HEK293T (cell line): ENCODE measurements at places on chromosomes 1 and 21.

DNA sequence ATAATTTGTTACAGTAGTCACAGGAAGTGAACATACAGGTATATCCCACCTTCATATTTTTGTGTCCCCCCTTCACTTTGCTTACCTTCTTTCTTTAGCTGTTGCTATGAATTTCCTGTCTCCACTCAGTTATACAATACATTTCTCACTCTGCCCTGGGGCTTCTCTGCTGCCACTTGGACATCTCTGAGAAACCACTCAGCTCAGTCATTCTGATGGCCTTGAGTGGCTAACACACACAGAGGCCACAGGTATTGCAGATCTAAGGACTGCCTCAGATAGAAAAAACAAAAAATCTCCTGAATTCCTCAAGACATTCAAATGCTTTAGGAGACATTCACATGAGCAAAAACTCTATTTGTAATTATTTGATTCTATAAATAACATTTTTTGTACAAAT lies 87.7 kb downstream of the OLFM3 start:
- no peak for DNase-seq

DNA sequence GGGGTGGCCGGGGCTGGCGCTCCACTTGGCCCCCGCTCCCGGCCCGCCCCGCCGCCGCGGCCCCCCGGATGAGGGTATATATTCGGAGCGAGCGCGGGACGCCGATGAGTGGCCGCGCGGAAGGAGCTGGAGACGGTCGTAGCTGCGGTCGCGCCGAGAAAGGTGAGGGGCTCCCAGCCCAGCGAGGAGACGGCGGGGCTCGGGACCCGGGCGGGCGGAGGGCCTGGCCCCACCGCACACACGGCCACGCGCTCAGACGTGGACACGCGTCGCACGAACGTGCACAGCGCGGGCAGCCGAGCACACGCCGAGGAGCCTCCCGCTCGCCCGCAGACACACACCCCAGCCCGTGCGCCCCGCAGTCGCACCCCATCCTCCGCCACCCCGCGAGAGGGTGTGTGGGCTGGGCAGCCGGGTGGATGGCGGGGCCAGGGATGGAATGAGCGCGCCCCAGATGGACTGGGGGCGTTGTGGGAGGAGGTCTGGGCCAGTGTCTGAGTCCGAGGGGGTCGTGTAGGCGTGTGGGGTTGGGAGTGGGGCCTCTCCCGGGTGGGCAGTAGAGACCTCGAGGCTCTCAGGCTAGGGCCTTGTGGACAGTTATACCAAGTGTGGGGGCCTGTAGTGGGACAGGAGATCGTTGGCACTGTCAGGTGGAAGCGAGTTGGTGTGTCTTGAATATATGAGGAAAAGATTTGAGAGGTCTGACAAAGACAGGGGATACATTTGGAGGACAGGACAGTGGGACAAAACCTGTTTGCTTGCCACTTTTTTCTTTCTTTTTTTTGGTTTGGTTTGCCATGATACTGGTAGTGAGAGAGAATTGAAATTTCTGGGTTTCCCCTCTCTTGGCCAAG lies at the start of gene UAP1:
Gene UAP1, plus strand, starts transcription at position 107 of the 854 bp plus-strand sequence. CDS start 4,347 bp downstream, outside the sequence.
- no peak for DNase-seq

GRCh38 chr1:72229893-72230292 lies 52.4 kb downstream of the NEGR1 start:
- no peak for DNase-seq

DNA sequence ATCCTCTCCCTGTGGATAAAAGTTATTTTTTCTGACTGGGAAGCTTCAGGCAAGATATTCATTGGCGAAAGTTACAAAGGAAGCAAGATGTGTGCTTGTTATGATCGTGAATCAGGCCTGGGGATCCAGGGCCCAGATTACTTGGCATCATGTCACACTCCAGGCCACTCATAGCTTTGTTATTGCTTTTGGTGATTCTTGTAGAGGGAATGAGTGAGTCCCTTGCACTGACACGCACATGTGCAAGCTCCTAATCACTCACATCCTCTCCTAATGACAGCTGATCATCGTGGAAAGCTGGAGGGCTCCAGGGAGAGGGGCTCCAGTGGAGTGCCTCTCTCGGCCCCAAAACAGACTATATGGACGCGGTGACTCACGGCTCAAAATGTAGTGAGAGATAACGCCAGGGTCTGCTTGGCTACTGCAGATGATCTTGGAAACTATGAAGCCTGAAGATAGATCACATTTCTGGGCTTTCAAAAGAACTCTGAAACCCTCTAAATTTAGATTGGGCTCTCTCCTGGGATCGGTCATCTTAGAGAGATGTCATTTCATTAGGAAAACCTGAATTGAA lies 481.1 kb upstream of the USP24 start:
- DNase-seq = no peak

DNA sequence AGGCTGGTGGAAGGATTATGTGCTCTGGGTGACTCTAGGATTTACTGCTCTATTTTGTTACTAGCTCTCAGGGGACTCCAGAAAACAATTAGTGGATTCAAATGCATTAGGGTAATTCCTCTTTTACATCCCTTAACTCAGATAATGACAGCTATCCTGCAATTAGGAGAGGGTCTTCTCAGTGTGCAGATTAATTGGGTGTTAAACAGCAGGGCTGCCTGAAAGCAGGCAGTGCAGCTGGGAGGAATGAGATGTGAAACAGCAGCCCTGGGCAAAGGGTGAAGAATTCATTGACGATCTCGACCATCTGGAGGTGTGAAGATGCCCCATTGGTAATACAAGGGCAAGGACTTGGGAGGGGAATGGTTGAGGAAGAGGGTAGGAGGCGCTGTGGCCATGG lies 66.1 kb downstream of the HTR6 start:
- no peak for DNase-seq

- DNase-seq = no peak
These were observed 40.9 kb upstream of the PADI1 start for GRCh38 chr1:17163789-17164666.

DNA sequence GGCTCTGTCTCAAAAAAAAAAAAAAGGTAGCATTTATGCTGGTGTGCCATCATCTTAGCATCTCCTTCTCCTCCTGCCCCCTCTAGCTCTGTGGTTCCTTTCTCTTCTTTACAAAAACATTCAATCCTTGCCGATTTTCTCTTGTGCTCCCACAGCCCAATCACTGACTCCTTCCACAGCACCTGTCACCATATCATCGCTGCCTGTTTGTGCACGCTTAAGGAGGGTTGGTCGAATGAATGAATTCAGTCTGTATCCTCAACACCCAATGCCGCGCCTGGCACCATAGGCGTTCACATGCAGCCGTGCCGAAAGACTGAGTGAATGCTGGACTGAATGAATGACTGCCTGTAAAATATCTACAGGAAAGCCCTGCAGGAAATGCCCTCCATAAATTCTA lies 7.9 kb downstream of the RNU5D-1 start:
- no peak for DNase-seq

DNA sequence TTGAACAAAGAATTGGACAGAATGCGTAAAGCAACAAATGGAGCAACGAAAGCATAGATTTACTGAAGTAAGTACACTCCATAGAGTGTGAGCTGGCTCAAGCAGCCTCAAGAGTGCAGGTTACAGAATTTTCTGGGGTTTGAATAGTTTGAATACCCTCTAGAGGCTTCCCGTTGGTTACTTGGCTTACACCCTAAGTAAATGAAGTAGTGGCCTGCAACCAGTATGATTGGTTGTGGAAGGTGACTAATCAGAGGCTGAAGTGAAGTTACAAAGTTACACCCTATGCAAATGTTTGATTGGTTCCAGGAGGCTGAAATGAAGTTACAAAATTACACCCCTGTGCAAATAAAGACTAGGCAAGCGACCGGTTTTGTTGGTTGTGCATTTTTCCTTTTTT lies 10.9 kb downstream of the TCEANC2 start:
- no peak for DNase-seq

DNA sequence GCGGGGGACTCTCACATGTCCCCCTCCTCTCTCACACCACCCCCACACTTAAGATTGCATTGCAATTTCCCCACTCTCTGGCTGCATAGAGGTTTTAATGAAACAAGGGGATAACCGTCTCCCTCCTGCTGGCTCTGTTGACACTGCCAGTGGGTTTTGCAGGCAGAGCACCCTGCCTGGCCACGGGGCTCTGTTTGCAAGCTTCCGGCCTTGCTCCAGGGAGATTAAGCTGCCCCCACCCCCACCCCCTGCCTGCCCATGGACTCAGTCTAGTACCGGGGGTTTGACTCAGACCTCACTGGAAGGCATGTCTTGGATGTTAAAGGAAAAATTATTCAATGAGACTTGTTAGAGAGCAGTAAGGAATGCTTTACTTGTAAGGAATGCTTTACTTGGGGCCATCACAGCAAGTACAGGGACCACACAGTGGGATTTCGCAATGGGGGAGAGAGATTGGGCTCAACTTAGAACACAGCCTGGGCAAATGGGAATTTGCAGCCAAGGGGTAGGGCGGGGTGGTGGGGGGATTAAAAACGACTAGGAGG lies 101.0 kb downstream of the AJAP1 start:
- DNase-seq = no peak

DNA sequence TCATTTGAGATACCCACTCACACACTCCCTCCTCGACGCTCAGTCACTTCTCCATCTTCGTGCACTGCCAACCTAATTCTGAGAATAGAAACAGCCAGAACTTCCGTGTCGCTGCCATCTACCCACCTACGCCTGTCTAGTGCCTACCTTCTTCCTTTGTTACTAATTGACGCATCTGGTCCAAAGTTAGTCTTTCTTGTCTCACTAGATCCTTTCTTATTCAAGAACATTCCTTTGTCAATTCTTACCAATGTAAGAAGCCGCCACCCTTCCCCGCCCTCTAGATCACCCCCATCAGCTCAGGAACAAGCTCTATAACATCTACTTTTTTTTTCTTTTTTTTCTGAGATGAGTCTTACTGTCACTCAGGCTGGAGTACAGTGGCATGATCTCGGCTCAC lies 3.7 kb downstream of the PADI6 start:
- no peak for DNase-seq

GRCh38 chr1:183002797-183003196 lies 20.4 kb upstream of the LAMC1 start:
- DNase-seq = no peak

DNA sequence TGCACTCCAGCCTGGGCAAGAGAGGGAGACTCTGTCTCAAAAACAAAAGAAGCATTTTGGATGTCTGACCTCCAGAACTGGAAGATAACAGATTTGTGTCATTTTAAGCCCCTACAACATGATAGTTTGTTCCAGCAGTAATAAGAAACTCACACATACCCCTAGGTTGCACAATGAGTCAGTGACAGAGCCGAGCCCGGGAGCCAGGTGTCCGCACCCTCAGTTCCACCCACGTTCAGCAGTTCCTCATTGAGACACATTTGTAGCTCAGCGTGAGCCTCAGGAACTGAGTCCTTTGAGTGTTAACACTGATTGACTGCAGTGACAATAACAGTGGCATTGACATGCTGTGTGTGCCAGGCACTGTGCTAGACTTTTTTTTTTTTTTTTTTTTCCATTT lies 19.8 kb downstream of the LRRC38 start:
- DNase-seq = no peak

- DNase-seq = no peak
These were observed 58.4 kb upstream of the TENT5B start for GRCh38 chr1:27071049-27071416.

GRCh38 chr1:36168514-36168913 lies 12.6 kb downstream of the MAP7D1 start:
- DNase-seq = no peak

DNA sequence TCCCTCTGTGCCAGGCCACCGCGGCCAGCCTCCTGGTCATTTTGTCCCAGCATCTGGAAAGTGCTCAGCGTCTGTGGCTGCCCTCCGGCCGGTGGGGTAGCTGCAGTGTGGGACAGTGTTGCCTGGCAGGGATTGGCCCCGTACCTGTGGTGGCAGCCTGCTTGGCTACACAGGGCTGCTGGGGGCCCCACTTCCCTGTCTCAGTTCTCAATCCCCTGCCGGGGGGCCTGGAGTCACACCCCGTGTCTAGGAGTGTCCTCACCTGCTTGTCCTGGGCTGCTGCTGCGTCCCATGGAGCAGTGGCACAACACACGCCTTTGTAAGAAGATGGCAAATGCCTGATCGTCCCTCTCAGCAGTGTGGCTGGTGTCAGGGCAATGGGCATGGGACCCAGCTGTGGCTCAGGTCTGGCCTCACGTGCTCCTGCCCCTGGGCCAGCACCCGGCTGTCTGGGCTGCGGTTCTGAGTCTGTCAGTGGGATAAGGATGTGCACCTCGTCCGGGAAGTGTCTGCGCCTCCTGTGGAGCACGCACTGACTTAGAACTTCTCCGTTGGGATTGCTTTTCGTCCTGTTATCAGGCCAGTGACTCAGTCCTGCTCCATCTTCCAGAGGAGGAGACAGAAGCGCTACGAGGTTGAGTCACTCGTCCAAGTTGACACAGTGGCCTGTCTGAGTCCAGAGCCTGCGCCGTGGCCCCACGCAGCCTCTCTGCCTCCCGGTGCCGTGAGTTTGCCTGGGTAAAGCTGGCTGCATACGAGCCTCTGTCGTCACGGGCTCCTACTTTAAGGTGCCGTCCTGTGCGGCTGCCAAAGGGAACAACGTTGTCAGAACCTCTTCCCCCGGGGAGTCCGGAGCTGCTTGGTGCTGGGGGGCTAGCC lies 41.0 kb downstream of the CRYAA start:
- DNase-seq = no peak

DNA sequence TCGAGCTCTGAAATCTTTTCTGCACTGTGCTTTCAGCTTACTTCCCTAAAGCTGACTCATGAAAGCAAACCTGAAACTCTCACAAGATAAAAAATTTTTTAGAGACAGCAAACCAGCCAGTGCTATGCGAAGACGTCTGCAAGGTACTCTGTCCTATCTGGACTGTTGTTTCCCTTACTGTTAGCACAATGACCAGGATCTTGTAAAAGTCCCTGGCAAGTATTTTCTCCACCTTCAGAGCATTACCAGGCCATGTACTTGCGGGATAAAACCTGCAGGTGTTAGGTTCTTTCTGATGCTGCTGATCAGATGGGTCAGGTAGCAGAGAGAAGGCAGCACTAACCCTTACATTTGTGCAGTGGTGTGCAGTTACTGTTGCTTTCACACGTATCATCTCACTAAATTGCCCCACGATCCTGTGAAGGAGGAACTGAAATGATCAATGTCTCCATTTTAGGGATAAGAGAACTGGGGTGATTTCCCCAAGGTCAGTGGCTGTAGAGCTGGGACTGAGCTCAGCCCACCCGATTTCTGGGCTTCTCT lies 56.6 kb downstream of the PLXNA2 start:
- no peak for DNase-seq

DNA sequence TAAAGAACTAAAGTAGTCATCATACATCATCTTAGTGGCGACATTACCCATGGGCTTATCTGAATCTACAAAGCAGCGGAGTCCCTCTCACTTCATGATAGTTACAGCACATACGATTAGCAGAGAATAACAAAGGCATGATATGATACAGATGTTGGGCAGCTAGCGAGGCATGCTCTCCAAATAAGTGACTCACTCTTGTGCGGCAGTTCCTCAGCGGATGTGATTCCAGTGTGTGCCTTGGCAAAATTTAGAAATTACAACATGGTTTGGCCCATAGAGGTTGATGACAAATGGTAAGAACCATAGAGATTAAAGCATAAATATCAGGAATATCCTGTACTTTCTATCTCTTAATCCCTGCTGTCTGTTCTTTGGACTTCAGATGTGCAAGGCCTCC lies 48.1 kb upstream of the PAXBP1 start:
- no peak for DNase-seq
